ENCODE measurements at places on chromosomes 16 and 17.
A peak's percentile ranks its signal among the peaks of the same experiment; 100 is the strongest.

DNA sequence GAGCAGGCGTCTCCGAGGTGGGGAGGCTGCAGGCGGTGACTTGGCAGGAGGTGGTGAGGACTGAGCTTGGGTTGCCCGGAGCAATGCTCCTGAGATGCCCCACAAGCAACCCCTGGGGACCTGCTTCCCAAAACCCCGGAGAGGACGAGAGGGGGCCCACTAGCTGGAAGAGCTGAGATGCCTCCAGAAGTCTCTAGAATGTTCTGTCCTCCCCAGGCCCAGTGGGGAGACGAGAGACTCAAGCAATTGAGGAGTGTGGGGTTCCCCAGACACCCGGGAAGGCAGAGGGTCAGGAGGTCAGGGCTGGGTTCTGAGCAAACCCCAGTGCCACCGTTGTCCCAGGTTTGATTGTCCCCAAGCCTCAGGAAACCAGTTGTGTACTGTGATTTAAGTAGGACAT, 21.2 kb upstream of the ATP2C2 start:
- no peak for DNase-seq

- no peak for DNase-seq
These were observed 2.6 kb upstream of the HCRT start for GRCh38 chr17:42187833-42188232.

DNA sequence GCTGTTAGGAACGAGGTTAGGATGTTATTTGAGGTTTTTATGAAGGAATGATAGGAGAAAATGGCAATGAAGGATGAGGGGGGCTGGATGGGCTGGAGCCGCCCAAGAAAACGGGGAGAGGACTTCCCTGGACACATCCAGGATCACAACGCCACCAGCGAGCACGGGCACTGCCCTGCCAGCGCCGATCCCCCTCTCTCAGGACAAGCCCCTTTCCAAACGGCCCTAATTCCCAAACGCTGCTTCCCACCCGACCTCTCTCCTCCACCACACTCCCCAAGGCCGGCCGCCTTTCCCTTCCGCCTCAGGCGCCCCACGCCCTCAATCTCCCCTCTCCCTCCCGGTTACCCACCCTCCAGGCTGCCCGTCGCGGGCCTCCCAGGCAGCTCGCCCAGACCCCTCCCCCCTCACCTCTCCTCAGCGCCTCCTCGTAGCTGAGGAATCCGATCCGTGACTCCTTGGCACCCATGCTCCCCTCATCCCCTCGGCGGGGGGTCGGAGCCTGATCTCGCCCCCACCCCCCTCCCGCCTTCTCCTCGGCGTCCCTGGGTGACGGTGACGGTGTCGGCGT, 377 bp downstream of the USP32 start:
- no peak for DNase-seq

- DNase-seq: no peak
These were observed 6.4 kb downstream of the STAT5A start for GRCh38 chr17:42294469-42295398.

- no peak for DNase-seq
These were observed 240.9 kb upstream of the SALL1 start for GRCh38 chr16:51391798-51392511.

GRCh38 chr17:77099997-77100396, 40.8 kb upstream of the SEC14L1 start:
- no peak for DNase-seq

DNA sequence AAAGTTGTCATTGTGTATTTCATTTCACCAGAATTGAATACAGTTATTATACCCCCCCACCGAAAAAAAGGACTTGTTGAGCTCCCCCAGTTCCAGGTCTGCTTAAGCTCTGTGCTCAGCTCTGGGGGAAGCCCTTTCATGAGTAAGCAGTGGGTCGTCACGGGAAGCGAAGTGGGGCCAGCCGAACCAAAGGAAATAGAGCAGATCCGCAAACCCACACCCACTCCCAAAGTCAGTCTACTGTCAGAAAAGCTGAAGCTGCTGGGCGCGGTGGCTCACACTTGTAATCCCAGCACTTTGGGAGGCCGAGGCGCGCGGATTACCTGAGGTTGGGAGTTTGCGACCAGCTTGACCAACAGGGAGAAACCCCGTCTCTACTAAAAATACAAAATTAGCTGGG, 50.1 kb downstream of the PECAM1 start:
- DNase-seq: no peak

DNA sequence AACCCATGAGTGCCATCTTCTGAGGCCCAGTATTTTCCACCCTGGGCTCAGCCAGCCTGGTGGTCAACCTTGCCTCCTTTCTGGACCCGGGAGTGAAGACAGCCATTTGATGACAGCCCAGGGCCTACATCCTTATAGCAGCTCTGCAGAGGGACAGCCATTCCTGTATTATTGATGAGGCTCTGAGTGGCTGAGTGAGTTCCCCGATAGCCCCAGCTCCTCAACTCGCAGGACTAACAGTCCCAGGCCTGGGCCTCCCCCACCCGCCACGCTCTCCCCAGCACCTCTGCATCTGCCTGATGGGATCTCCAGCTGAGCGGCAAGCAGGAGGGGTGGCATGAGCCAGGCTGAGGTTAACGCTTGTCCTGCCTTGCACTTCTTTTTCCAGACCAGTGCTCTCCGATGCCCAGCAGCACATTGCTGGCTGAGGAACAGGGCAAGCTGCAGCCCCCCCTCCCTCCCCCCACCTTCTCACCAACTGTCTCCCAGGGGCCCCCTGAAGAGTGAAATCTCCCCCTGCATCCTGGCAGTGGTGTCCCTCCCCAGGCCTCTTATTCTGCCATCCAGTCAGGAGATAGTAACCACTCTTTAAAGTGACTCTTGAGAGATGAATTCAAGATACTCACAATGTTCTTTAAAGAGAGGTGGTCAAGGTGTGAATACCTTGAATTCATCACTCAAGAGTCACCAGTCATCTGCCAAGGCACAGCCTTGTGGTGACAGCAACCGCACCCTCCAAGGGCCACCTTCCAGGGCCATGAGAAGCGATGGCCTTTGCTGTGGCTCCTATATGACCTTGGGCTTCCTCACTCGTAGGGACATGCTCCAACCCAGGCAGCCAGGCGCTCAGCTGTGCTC, 23.5 kb downstream of the CACNG5 start:
- DNase-seq: no peak

DNA sequence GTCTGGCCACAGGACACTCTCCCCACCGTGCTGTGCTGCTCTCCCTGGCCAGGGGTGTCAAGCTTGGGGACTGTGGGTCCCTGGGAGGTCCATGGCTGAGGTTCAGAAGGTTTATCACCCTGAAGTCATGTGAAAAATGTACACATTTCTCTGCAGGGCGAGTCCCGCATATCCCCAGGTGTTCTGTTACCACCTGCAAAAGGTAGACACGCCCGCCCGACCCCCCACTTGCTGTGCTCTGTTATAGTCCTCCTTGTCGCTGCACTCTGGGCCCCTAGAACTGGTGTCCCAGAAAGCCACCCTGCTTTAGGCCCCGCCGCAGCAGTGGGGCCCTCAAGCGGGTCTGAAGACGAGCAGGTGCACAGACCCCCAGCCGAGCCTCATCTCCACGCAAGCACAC, 11.8 kb downstream of the JPT2 start:
- no peak for DNase-seq

DNA sequence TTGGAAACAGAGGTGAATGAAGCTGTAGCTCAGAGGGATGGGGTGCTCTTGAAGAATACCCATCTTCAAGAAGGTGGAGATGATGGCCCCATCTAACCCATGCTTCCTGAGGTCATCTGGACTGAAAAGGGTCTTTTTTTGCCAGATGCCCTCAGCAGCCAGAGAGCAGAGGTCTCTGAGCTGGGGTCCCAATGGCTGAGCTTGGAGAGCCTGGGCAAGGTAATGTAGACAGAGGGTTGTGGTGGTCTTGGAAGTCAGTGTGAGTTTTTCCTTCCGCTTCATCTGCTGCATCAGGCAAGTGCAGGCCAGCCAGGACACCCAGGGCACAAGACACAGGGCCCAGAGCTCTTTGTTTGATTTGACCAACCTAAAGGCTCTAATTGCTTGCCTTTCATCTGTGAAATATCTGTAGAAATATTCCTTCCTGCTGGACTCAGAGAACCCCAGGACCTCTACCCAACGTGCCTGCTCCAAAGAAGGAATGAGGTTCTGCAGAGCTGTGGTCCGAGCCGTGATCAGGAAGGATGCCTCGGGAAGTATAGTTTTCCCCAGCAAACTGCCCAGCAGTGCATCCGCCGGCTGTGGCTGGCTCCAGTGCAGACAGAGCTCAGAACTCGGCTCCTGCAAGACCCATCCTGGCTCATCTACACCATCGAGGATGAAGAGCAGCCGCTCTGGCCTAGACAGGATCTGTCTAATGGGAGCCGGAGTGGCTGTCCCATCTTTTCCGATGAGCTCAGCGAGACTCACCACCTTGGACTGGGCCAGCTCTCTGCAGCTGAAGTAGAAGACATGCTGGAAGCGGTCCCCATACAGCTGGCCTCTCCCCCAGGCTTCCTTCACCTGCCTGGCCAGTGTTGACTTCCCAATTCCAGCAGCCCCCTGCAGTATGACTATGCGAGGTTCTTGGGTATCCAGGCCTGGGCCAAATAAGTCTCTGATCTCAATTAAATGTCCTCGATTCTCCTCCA, 25.2 kb downstream of the NLRP1 start:
- DNase-seq: no peak

- DNase-seq: no peak
These were observed 63.1 kb downstream of the BANP start for GRCh38 chr16:88014252-88014781.

DNA sequence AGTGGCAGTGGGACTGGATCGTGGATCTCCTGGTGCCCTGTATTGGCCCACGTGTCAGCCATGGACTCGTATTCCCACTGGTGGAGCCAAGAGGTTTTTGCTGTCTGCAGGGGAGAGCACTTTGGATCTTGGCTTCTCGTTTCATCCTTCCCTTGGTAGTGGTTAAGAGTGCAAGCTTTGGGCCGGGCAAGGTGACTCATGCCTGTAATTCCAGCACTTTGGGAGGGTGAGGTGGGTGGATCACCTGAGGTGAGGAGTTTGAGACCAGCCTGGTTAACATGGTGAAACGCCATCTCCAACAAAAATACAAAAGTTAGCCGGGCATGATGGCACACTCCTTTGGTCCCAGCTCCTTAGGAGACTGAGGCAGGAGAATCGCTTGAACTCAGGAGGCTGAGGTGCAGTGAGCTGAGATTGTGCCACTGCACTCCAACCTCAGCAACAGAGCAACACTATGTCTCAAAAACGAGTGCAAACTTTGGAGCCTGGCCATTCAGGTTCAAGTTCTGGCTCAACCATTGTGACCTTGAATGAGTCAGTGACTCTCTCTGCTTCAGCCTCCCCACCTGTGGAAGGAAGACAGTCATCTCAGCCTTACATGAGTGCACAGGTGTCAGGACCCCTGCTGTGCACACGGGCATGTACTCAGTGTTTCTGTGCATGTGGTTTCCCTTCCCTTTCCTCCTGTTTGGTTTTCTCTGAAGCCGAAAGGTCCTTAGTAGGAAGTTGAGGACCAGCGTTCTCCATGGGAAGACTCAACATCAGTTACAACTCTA, 57.4 kb downstream of the PLCG2 start:
- DNase-seq: no peak

- DNase-seq: no peak
These were observed 38.4 kb downstream of the SOX9 start for GRCh38 chr17:72158895-72159885.

- DNase-seq: no peak
These were observed 25.1 kb downstream of the FA2H start for GRCh38 chr16:74749291-74750055.

GRCh38 chr17:10111907-10112452, 86.4 kb downstream of the GAS7 start:
- DNase-seq: no peak

- DNase-seq: no peak
These were observed 44.5 kb upstream of the TOX3 start for GRCh38 chr16:52591471-52591870.

DNA sequence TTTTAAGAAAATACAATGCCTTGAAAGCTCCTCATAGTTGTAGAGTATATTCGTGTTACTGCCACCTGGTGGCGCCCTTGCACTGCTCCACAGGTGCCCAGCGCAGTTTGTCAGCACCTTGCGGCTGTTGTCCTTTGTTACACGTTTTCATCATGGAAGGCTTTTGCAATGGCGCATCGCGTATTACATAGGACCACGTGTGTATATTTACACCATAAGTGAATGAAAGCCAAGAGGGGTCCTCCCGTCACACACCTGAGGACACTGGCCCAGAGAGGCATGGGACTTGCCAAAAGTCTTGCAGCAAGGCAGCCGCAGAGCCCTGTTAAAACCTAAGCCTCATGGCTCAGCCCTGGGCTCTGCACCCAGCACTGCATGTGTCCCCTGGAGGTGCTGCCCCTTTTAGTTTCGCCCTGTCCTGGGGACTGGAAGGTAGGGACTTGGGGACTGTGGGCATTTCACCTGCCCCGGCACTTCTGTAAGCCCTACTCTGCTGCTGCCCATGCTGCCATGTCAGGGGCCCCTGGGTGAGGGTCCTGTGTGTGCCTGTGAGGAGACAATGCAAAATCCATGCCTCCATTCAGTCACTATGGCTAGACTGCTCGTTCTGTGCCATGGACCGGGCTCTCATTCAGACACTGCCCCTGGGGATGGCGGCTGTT, 24.3 kb downstream of the POLR3E start:
- DNase-seq: peak; percentile 76

DNA sequence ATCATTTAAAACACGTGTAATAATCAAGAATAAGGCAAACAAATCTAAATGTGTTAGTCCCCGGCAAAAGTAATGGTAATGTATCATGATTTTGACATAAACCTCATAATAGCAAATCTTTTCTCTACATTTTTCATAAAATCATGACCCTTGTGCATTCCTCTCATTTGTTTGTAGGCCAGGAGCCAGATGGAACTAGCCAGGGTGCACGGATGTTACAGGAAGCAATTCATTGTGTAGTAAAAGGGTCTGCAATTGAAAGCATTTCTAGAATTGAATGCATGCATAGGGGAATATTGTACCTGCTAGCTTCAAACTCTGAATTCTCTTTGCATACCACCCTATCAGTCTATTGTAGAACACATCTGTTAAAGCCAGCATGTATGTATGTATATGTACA, 66.6 kb downstream of the CNTNAP4 start:
- DNase-seq: no peak

- DNase-seq: no peak
These were observed 11.3 kb upstream of the DNASE1 start for GRCh38 chr16:3643095-3643730.

- no peak for DNase-seq
These were observed 43.1 kb downstream of the PIK3R5 start for GRCh38 chr17:8922451-8922850.

GRCh38 chr16:48291303-48291702, 44.0 kb upstream of the ABCC11 start:
- DNase-seq: no peak

DNA sequence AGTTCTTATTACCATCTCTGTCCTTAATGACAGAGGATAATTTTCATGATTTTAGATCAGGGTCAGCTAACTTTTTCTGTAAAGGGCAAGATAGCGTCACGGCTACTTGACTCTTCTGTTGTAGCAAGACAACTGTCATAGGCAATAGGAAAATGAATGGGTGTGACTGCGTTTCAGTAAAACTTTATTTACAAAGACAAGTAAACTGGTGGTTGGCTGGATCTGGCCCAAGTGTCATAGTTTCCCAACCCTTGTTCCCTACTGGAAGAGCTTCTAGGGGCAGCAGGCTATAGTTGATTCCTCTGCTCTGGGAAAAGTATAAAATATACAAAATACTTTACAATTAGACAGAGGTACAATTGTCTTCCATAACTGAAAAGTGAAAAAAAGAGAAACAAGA, 50.6 kb upstream of the VPS4A start:
- no peak for DNase-seq

GRCh38 chr16:610513-611381, 20.0 kb upstream of the WFIKKN1 start:
- peak; percentile 56 for DNase-seq

Measured in activated naive CD8-positive, alpha-beta T cell treated with anti-CD3 and anti-CD28 coated beads, Interleukin-2, amount 10 ng/mL, durations not matched to agents 7 days and 5 days (primary cell).